ENCODE measurements at places on chromosomes 4 and X. TPM values are rescaled to one million over a fixed set of nuclear protein-coding genes. Genes with fewer than 3 reads are reported as not detected.

POLN gene
- 9.1 TPM for total RNA-seq

GAGE10 gene
- total RNA-seq = not detected

- DNase-seq = no peak
- no peak overlapping the region for H3K4me3 ChIP-seq
- H3K36me3 ChIP-seq = no peaks in the 10 kb centered on the region
- peaks cover 7% of the 10 kb centered on the region for H3K4me1 ChIP-seq
- H3K27me3 ChIP-seq = peaks cover 14% of the 10 kb centered on the region
- no peak overlapping the region for H3K27ac ChIP-seq
Measured at GRCh38 chr4:10173754-10174749, 57.5 kb upstream of the WDR1 start.

GRCh38 chr4:122665161-122665929 is 44.5 kb upstream of the IL21 start:
- no peaks in the 10 kb centered on the region for H3K27me3 ChIP-seq
- no peak for DNase-seq
- peak overlapping the region; percentile 24 for H3K27ac ChIP-seq
- peaks cover 60% of the 10 kb centered on the region for H3K4me1 ChIP-seq

- no peak for DNase-seq
- no peaks in the 10 kb centered on the region for H3K4me1 ChIP-seq
- no peak overlapping the region for H3K27ac ChIP-seq
- H3K36me3 ChIP-seq = no peaks in the 10 kb centered on the region
Measured at GRCh38 chrX:133235830-133236229, 17.7 kb upstream of the TFDP3 start.

DNA sequence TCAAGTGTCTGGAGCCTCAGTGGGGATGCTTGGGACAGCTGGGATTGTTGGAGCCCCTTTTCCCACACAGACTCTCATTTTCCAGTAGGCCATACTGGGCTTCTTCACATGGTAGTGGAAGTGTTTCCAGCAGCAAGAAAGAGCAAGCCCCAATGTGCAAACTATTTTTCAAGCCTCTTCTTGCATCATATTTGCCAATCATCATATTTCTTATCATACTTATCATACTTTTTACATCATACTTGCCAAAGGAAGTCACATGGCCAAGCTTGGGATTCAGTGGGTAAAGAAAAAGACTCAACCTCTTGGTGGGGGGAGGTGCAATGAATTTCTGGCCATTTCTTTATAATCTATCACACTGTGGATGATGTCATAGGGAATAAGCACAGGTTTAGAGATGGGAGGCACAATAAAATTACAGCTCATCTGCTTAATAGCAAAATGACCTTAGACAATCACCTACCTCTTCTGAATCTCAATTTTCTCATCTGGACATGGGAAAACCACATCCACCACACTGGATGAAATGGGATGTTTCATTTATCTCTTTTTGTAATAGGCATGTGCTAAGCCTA is 174.2 kb downstream of the MID1IP1 start:
- peaks cover 2% of the 10 kb centered on the region for H3K4me1 ChIP-seq
- no peaks in the 10 kb centered on the region for H3K27me3 ChIP-seq
- H3K4me3 ChIP-seq = no peak overlapping the region
- no peak for DNase-seq
- H3K27ac ChIP-seq = no peak overlapping the region

SLC7A11 gene
- total RNA-seq = 5.6 TPM

- H3K27ac ChIP-seq = peak overlapping the region; percentile 97
- peaks cover 96% of the 10 kb centered on the region for H3K4me1 ChIP-seq
- H3K27me3 ChIP-seq = no peaks in the 10 kb centered on the region
- H3K4me3 ChIP-seq = no peak overlapping the region
Measured at GRCh38 chr4:57081651-57082621, 28.2 kb downstream of the IGFBP7 start.

DNA sequence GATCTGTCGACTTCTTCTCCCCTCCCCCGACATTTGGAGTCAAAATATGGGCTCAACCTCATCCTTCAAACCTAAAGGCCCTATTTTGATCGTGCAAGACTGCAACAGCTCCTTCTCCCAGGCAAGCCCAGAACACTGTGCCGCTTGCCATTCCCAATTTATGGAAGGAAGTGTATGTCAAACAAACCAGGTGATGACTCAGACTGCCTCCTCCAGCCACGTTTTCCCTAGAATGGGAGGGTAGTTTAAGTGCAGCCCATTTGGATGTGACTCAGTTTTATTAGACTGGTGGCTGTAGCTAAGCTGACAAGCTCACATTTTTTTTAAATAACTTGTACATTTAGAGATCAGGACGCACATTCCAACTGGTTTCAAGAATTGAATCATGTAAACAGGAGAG is 570.4 kb upstream of the DIPK2B start:
- no peaks in the 10 kb centered on the region for H3K27me3 ChIP-seq
- H3K4me3 ChIP-seq = peak overlapping the region; percentile 77
- no peak for DNase-seq

HSFX4 gene
- not detected for total RNA-seq

DNA sequence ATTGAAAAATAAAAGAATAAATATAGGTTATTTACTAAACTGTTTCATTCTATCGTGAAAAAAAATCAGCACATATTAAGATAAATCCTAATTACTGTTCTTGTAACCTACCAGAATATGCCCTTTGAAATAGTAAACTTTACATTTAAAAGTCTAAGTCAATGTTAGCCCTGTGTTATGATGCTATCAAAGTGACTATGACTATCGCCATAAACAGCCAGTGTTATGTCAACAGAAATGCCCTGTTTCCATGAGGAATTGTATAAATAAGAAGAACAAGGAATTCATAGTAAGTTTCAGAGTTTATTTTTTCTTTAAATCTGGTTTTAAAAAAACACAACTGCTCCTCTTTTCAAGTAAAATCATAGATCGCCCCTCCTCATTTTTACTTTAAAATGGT is 11.4 kb downstream of the NR3C2 start:
- no peaks in the 10 kb centered on the region for H3K4me1 ChIP-seq
- no peak overlapping the region for H3K27ac ChIP-seq
- no peak overlapping the region for H3K4me3 ChIP-seq
- H3K36me3 ChIP-seq = no peaks in the 10 kb centered on the region
- DNase-seq = no peak
- H3K27me3 ChIP-seq = peaks cover 47% of the 10 kb centered on the region

F8 gene
- total RNA-seq = 5.1 TPM

SSX2 gene
- not detected for total RNA-seq

- DNase-seq = no peak
- no peak overlapping the region for H3K4me3 ChIP-seq
- H3K36me3 ChIP-seq = no peaks in the 10 kb centered on the region
- no peaks in the 10 kb centered on the region for H3K27me3 ChIP-seq
- no peak overlapping the region for H3K27ac ChIP-seq
Measured at GRCh38 chrX:3204606-3205005, 141.8 kb downstream of the MXRA5 start.

DNA sequence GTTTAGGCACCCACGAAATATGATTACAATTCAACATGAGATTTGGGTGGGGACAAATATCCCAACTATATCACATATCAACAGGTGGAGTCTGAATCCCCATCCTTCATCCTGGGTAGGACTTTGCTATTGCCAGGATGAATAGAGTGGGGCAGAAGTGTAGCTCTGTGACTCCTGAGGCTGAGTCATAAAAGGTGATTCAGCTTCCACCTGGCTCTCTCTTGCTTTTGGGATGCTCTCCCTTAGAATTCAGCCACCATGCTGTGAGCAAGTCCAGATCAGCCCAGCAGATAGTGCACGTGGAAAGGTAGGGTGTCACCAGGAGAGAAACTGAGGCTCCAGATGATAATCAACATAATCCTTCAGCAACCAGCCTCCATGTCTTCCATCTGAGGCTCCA is 193.8 kb upstream of the BCOR start:
- no peak overlapping the region for H3K4me3 ChIP-seq
- no peak overlapping the region for H3K27ac ChIP-seq

GRCh38 chr4:38132107-38132673 is 172.0 kb downstream of the PTTG2 start:
- H3K4me3 ChIP-seq = peak overlapping the region; percentile 24
- H3K27ac ChIP-seq = peak overlapping the region; percentile 96
- H3K4me1 ChIP-seq = peaks cover 51% of the 10 kb centered on the region
- DNase-seq = no peak
- H3K27me3 ChIP-seq = no peaks in the 10 kb centered on the region

GRCh38 chrX:51459125-51459524 is 37.3 kb downstream of the NUDT11 start:
- no peak overlapping the region for H3K4me3 ChIP-seq
- H3K4me1 ChIP-seq = no peaks in the 10 kb centered on the region
- H3K36me3 ChIP-seq = no peaks in the 10 kb centered on the region
- peaks cover 5% of the 10 kb centered on the region for H3K27me3 ChIP-seq
- H3K27ac ChIP-seq = no peak overlapping the region
- no peak for DNase-seq

GRCh38 chr4:186942758-186943377 is 219.2 kb upstream of the FAT1 start:
- no peak for DNase-seq
- no peak overlapping the region for H3K4me3 ChIP-seq
- H3K36me3 ChIP-seq = no peaks in the 10 kb centered on the region
- H3K27ac ChIP-seq = peak overlapping the region; percentile 38
- no peaks in the 10 kb centered on the region for H3K27me3 ChIP-seq
- H3K4me1 ChIP-seq = peaks cover 14% of the 10 kb centered on the region

GRCh38 chr4:172770787-172771186 is 397.8 kb upstream of the GALNT7 start:
- no peak overlapping the region for H3K4me3 ChIP-seq
- no peaks in the 10 kb centered on the region for H3K36me3 ChIP-seq
- H3K4me1 ChIP-seq = no peaks in the 10 kb centered on the region
- no peak for DNase-seq

DNA sequence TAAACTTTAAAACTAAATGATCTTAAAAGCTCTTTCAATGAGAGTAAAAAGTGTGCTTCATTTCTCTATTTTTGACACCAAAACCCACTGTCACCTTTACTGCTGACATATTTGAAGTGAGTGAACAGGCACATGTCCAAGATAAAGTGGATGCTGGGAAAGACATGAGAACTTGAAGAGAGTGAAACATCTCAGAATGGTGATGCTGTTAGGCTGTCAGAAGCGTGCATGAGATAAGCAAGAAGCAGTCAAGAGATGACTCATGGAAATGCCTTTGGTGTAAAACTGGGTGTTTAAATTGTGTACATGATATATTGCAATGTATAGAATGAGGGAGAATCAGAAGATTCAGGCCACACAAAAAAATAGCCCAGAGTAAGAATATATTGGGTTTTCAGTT is 21.8 kb upstream of the GBA3 start:
- peak overlapping the region; percentile 85 for H3K27ac ChIP-seq
- no peak overlapping the region for H3K4me3 ChIP-seq
- H3K4me1 ChIP-seq = peaks cover 58% of the 10 kb centered on the region
- H3K27me3 ChIP-seq = no peaks in the 10 kb centered on the region
- no peak for DNase-seq

PCYT1B gene
- total RNA-seq = 3.1 TPM

- H3K27me3 ChIP-seq = peaks cover 28% of the 10 kb centered on the region
- no peaks in the 10 kb centered on the region for H3K36me3 ChIP-seq
- H3K4me3 ChIP-seq = no peak overlapping the region
- no peak for DNase-seq
Measured at GRCh38 chr4:121375262-121375661, 5.6 kb downstream of the QRFPR start.

DTHD1 gene
- not detected for total RNA-seq

GRCh38 chr4:19936476-19936875 is 315.2 kb upstream of the SLIT2 start:
- peaks cover 14% of the 10 kb centered on the region for H3K4me1 ChIP-seq
- H3K36me3 ChIP-seq = peaks cover 1% of the 10 kb centered on the region
- peak overlapping the region; percentile 93 for H3K27ac ChIP-seq

GRCh38 chr4:85995361-85995760 is 364.5 kb downstream of the MAPK10 start:
- peaks cover 24% of the 10 kb centered on the region for H3K36me3 ChIP-seq
- no peak overlapping the region for H3K27ac ChIP-seq
- H3K27me3 ChIP-seq = no peaks in the 10 kb centered on the region
- H3K4me3 ChIP-seq = no peak overlapping the region

- no peaks in the 10 kb centered on the region for H3K36me3 ChIP-seq
- H3K4me3 ChIP-seq = no peak overlapping the region
- no peak for DNase-seq
- no peaks in the 10 kb centered on the region for H3K4me1 ChIP-seq
Measured at GRCh38 chrX:126395909-126396308, 156.7 kb downstream of the DCAF12L1 start.

- no peak for DNase-seq
- no peaks in the 10 kb centered on the region for H3K36me3 ChIP-seq
- peaks cover 2% of the 10 kb centered on the region for H3K27me3 ChIP-seq
- no peaks in the 10 kb centered on the region for H3K4me1 ChIP-seq
- H3K27ac ChIP-seq = no peak overlapping the region
Measured at GRCh38 chr4:148986951-148987350, 544.7 kb upstream of the NR3C2 start.

- H3K27ac ChIP-seq = no peak overlapping the region
- H3K4me3 ChIP-seq = no peak overlapping the region
- H3K4me1 ChIP-seq = no peaks in the 10 kb centered on the region
Measured at GRCh38 chr4:77336411-77337142, 179.6 kb downstream of the CCNG2 start.

DNA sequence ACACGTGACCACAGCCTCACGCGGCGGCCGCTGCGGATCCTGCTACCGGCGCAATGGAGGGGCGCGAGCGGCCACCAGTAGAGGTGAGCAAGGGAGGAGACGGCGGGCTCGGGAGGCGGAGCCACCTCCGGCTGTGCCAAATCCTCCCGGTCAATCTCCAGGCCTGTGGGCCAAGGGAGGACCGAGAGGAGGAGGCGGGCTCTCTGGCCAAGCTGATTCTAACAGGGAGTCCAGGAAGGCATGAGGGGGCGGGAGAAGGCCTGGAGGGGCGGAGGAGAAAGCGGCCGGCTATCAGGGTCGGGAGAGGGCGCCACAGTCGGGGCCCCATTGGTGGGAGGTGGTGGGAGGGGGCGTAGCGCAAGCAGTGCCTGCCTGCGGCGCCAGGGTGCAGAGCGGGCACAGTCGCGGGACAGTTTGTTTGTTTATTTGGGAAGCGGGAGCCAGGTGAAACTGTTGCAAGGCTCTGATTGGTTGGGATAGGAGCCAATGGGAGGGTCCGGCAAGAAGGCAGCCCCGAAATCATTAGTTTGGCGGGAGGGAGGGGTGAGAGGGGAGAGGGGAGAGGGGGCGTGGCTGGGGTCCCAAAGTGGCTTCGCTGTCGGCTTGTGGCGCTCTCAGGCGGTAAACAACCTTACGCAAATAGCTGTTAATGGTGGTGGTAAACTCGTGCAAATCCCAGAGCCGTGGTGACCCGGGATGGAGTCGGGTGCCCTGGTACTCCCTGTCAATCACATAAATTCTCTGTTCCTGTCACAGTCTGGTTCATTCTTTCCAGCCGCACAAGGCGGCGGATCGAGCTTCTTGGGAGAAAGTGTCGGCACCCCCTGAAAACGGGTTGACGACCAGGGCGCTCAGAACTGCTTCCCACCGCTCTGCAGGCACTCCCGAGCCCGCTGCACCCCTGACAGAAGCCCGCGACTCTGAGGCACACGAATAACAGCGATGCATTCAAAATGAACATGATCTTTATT is at the start of gene IRS4:
TSS of gene IRS4 (minus strand) at position 55 of the 971 bp plus-strand sequence.
- DNase-seq = peak; percentile 68
- H3K4me3 ChIP-seq = peak within 1 kb of the TSS; percentile 78
- H3K36me3 ChIP-seq = no peaks in the 10 kb centered on the region
- H3K27ac ChIP-seq = no peak within 1 kb of the TSS
- peaks cover 74% of the 10 kb centered on the region for H3K27me3 ChIP-seq

Data from chondrocyte (in vitro differentiated cells).